ENCODE measurements at places on chromosomes 7 and 10. TPM values are rescaled to one million over a fixed set of nuclear protein-coding genes. Genes with fewer than 3 reads are reported as not detected.

The RHOBTB1 gene
- total RNA-seq: 0.24 TPM

The KNDC1 gene
- total RNA-seq: 0.09 TPM

DNA sequence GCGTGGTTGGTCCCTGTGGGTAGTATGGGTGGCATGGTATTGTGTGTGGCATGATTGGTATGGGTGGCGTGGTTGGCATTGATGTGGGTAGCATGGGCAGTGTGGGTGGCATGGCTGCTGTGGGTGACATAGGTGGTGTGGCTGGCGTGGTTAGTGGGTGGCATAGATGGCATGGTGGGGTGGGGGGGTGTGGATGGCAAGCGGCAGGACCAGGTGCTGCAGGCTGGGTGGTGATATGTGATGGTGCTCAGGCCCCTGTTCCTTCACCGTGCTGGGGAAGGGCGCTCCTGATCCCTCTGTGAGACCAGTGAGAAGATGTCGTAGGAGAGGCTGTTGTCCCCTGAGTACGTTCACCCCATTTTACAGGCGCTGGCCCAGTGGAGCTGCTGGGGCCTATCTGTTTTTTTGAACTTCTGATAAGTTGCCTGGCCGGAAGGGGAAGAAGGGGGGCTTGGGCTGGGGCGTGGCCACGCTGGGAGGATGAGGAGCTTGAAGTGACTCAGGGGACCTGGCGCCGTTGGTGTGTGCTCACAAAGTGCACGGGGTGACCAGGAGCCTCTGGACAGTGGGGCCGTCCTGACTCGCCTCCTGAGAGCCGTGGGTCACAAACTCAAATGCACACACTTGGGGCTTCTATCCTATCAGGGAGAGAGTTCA, 17.5 kb downstream of the INPP5A start:
- peak; percentile 63 for DNase-seq

DNA sequence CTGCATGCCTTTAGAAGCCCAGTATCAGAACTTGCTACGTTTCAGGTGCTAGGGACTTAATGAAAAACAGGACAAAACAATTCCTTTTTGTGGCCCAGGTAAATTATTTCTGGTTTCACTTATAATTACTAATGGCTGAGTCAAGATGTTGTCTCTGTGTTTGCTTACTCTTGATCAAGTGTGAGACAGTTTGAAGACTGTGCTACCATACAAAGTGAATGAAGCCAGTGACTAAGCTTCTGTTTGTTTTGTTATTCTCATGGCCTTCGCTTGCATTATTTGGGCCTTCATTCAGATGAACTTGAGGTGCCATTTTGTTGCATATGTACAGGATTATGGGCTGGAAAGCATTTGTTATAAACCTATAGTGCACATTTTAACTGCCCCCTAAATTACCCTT, 17.9 kb downstream of the SMNDC1 start:
- DNase-seq: no peak

GRCh38 chr10:34861293-34862021, 46.4 kb upstream of the PARD3 start:
- DNase-seq: no peak

The LRRC17 gene
- total RNA-seq: 0.34 TPM

- no peak for DNase-seq
Observed at GRCh38 chr10:114754445-114755320, 66.9 kb upstream of the FHIP2A start.

- no peak for DNase-seq
Observed at GRCh38 chr10:22427101-22427500, 81.8 kb downstream of the SPAG6 start.

DNA sequence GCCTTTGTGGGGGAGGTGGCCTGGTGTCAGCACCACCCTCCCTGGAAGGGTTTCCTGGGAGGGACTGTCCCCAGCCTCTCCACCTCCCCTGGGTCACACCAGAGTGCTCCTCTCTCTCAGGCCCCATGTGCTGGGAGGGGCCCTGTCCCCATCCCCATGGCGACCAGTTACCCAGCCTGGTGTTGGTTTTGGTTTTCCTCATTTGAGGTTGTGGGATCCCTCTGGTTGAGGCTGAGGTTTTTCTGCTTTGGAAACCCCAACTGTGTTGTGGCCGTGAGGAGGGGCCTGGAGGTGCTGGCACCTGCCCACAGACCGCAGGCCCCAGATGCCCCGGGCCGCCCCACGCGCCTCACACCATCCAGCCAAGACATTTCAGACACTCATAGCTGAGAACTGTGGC, 106.3 kb downstream of the GRK5 start:
- DNase-seq: peak; percentile 66

DNA sequence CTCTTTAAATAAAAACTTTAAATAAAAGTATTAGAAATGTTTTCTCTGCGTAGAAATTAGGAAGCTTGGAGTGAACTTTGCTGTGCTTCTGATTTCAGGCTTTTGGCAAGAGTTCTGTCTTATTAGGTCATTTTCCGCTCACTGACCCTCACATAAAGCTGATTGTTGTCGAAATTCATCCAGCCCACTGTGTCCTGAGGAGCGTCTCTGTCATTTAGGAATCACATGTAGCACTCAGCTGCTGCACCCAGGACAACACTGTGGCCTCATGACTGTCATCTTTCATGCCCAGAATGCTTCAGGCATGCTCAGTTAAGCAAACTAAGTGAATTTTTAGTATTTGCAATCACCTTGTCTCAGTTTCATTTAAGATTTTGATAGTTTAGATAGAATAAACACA, 57.8 kb upstream of the MSRB2 start:
- DNase-seq: no peak

The ADRB1 gene
- not detected for total RNA-seq

- DNase-seq: no peak
Observed at GRCh38 chr7:76998285-76998589, 33.9 kb downstream of the SPDYE17 start.

DNA sequence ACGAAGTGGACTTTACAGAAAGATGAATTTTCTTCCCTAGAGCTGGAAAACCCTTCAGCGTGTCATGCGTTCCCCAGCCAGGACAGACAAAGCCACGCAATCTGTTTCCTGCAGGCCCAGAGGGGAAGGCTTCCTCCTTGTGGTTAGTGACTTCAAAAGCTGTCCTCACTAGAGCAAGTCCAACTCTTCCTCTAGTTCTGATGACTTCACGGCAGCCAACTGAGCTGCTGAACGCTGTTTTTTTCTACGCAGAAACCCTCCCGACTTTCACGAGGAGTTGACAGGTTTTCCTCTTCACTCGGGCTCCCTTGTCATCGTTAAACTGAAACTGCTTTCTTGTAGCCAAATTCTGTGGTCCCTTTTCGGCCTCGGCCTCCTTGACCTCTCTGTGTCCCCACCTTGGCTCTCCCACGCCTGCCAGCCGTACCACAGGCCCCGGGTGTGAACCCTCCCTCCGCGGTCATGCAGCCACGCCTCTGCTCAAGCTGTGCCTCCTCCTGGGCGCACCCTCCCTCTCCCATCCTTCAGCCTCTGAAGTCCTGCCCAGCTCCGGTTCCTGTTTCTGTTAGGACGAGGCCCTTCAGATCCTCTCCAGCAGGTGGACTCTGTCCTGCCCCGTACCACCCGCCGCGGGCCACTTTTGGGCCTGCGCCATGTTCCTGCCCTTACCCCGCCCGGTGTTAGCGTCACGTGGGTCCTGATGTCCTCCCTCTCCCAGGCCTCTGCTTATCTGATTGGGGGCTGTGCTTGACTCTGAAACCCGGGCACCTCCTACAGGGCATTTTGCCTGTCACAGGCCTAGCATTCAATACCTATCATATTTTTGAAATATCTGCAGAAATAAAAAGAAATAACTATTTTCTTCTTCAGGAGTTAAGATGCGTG, 39.3 kb downstream of the CUX1 start:
- peak; percentile 76 for DNase-seq

GRCh38 chr7:101121991-101122932, 4.6 kb upstream of the SERPINE1 start:
- no peak for DNase-seq

The MARVELD1 gene
- total RNA-seq: 0.24 TPM

The SFMBT2 gene
- total RNA-seq: 19.2 TPM

The CABCOCO1 gene
- total RNA-seq: not detected

DNA sequence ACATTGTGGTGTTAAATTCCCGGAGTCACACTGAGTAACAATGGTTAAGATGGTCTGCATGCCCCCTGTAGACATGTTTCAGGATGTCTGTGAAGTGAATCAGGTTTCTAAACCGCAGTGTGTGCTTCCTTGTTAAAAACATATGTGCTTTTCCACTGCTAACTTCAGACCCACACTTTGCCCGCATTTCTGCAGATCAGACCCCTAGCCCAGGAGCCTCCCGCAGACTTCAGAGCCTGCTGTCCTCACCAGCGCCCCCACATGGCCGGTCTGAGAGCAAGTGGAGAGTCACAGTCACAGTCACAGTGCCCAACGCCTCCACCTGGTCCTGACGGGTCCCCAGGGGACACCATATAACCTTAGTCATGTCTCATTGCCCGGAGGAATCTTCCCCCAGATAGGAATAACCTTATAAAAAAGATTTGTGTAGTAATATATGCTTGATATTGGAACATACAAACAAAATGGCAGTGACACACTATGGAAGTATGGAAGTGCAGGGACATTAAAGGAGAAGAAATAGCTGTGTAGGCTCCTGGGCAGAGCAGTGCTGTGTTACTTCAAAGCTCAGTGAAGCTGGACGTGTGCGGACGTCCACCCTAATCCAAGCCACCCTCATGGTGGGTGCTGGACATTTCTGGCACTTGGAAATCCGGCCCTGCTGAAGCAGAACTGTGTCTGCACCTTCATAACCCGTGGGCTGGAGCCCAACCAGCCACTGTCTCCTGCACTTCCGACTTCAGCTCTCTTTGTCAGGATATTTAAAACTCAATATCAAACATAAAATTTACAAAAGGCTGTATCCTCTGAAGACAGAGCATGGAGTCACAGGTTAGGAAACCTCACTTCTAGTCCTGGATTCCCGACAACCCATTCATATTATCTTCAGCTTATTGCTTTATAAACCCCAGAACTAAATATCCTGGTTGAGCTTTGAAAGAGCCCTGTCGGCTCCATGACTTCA, 29.0 kb downstream of the GSTO2 start:
- DNase-seq: no peak

DNA sequence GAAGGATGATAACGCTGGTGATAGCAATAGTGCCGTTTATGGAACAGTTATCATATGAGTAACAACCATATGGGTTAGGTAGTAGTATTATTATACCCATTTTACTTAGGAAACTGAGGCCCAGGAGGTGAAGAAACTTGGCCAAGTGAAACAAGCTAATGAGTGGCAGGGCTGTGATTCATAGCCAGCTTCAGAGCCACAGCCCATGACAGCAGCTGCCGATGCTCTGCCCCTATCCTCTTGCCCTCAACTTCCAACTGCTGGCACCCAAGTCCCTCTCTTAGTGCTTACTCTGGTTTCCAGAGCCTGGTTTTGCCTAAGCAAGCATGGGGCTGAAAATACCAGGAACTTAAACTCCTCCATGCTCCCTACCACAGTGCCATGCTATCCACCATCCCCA, 12.3 kb downstream of the SH3PXD2A start:
- no peak for DNase-seq

The AGAP6 gene
- 20.1 TPM for total RNA-seq

- no peak for DNase-seq
Observed at GRCh38 chr10:127612-128432, 7.4 kb upstream of the ZMYND11 start.

- DNase-seq: no peak
Observed at GRCh38 chr10:113177156-113177935, 227.3 kb downstream of the TCF7L2 start.

The CDHR1 gene
- total RNA-seq: 2.8 TPM

- no peak for DNase-seq
Observed at GRCh38 chr7:424301-424935, 95.2 kb downstream of the PDGFA start.

The C10orf53 gene
- not detected for total RNA-seq

GRCh38 chr10:110790913-110791506, 80.7 kb upstream of the PDCD4 start:
- no peak for DNase-seq

GRCh38 chr10:26407406-26407969, 30.7 kb upstream of the APBB1IP start:
- no peak for DNase-seq

- DNase-seq: no peak
Observed at GRCh38 chr10:89302625-89303024, 779 bp downstream of the IFIT2 start.

DNA sequence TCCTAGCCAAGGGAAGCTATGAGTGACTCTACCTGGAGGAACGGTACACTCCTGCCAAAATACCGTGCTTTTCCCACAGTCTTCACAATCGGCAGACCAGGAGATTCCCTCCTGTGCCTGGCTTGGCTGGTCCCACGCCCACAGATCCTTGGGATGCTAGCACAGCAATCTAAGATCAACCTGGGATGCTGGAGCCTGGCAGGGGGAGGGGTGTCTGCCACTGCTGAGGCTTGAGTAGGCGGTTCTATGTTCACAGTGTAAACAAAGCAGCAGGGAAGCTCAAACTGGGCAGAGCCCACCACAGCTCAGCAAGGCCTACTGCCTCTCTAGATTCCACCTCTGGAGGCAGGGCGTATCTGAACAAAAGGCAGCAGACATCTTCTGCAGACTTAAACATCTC, 295.3 kb downstream of the ELMO1 start:
- DNase-seq: no peak

The KLF6 gene
- 134 TPM for total RNA-seq

The UTF1 gene
- not detected for total RNA-seq

GRCh38 chr10:76133597-76134255, 702.3 kb downstream of the LRMDA start:
- no peak for DNase-seq

- no peak for DNase-seq
Observed at GRCh38 chr10:86077271-86077670, 289.3 kb downstream of the GRID1 start.

GRCh38 chr7:98753989-98754479, 115.8 kb downstream of the TMEM130 start:
- no peak for DNase-seq

DNA sequence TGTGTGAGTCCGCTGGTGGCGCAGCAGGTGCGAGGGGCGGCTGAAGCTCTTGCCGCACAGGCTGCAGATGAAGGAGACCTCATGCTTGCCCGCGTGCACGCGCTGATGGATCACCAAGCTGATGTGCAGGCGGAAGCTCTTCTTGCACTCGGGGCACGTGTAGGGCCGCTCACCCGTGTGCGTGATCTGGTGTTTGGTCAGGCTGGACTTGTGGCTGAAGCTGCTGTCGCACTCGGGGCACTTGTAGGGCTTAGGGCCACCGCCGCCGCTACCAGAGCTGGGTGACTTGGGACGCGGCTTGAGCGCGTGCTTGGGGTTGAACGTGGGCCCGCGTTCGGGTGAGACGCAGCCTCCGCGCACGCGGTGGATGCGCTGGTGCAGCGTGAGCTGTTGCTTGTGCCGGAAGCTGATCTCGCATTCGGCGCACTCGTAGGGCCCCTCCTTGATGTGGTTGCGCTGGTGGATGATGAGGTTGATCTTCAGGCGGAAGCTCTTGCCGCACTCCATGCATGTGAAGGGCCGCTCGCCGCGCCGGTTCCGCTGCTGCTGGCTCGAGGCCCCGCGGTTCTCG, 28.7 kb downstream of the ZNF777 start:
- DNase-seq: no peak

GRCh38 chr7:28315565-28316410, 96.5 kb upstream of the CREB5 start:
- DNase-seq: no peak

The PAPOLB gene
- total RNA-seq: 0.07 TPM

The SPDYE3 gene
- total RNA-seq: not detected

The RBP4 gene
- total RNA-seq: not detected

The PVRIG gene
- 17.1 TPM for total RNA-seq

The BAIAP2L1 gene
- 8.1 TPM for total RNA-seq

The ENKUR gene
- not detected for total RNA-seq

The PDLIM1 gene
- 149 TPM for total RNA-seq

The LRRC4 gene
- 0.16 TPM for total RNA-seq

- no peak for DNase-seq
Observed at GRCh38 chr10:62981096-62981495, 152.0 kb upstream of the NRBF2 start.

- DNase-seq: no peak
Observed at GRCh38 chr7:3156508-3156907, 112.8 kb upstream of the CARD11 start.
